ENCODE measurements at places on chromosomes 5 and 9.

DNA sequence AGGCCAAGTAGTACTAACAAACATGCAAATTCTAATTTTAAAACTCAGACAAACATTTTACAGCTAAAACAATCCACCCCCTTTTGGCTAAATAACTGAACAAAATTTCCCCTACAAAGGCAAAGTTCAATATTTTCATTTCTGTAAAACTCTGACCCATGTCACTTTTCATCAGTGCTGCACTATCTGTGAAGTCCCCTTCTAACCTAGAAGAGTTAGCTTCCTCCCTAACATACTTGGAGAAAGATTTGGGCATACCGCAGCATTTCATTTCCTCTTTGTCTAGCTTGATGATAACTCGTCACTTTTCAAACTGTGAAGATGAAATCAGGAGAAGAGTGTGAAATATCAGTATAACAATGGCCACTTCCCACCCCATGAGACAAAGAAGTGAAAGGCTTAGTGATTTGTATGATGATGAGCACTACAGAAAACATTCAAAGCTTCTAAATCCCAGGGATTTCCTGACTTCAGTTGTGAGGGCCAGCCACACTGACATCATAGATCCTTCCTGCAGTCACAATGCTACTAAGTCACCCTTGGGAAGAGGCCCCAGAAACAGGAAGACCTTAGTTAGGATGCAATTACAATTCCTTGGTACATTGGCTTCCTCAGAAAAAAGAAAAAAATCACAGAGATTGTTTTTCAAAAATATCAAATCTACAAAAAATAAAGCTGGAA, at the start of gene FAM81B:
TSS of gene FAM81B (plus strand) at position 555 of the 681 bp plus-strand sequence. CDS start at position 579, 24 bp downstream.
- no peak for DNase-seq

DNA sequence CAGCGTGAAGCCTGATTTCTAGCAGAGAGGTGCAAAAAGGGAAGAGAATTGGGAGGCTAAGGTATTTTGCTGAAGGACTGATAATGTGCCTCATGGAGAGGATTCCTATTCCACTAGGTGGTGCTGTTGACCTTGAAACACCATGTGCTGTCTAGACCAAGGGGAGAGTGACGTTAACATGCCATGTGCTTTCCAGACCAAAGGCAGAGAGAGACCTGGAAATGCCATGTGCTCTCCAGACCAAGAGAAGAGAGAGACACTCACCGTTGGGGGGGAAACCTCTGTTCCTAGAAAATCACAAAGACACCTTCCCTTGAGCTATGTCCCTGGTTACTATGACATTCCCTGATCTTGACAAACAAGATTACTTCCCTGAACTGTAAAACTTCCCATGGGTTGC, 286.0 kb upstream of the TUSC1 start:
- no peak for DNase-seq

GRCh38 chr5:14064841-14065240, 78.3 kb upstream of the TRIO start:
- DNase-seq = no peak

- no peak for DNase-seq
Measured at GRCh38 chr5:64161420-64161819, 4.2 kb upstream of the RNF180 start.

Measured in activated gamma-delta T cell treated with Interleukin-2 at 50 U/mL for 16 hours (primary cell).